Keratinocyte (primary cell): ENCODE measurements at places on chromosomes 11 and 22. TPM values are rescaled to one million over a fixed set of nuclear protein-coding genes. Genes with fewer than 3 reads are reported as not detected.

DNA sequence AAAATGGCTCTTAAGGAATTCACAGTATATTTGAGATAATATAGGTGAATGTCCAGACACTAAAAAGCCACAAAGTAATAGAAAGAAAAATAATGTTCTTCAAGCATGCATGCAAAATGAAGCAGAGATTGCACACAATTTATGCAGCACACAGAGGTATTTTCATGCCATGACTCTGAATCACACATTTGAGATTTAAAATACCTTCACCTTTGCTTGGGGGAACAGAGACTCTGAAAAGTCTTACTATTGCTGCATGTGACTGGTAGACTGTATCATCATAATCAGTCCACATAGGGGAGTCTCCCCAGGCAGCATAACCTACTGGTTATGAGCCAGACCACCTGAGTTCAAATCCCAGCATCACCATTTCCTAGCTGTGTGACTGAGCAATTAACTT is 96.2 kb downstream of the RCN1 start:
- no peak overlapping the region for H3K27ac ChIP-seq
- no peaks in the 10 kb centered on the region for H3K27me3 ChIP-seq
- H3K4me1 ChIP-seq, result no peaks in the 10 kb centered on the region
- no peaks in the 10 kb centered on the region for H3K36me3 ChIP-seq
- no peak overlapping the region for H3K4me3 ChIP-seq

The NRXN2 gene
- polyA plus RNA-seq, result not detected in 3 replicates

- no peak for DNase-seq
- no peak overlapping the region for H3K4me3 ChIP-seq
- no peaks in the 10 kb centered on the region for H3K36me3 ChIP-seq
These were observed 14.6 kb upstream of the PGM2L1 start for GRCh38 chr11:74412733-74413359.

DNA sequence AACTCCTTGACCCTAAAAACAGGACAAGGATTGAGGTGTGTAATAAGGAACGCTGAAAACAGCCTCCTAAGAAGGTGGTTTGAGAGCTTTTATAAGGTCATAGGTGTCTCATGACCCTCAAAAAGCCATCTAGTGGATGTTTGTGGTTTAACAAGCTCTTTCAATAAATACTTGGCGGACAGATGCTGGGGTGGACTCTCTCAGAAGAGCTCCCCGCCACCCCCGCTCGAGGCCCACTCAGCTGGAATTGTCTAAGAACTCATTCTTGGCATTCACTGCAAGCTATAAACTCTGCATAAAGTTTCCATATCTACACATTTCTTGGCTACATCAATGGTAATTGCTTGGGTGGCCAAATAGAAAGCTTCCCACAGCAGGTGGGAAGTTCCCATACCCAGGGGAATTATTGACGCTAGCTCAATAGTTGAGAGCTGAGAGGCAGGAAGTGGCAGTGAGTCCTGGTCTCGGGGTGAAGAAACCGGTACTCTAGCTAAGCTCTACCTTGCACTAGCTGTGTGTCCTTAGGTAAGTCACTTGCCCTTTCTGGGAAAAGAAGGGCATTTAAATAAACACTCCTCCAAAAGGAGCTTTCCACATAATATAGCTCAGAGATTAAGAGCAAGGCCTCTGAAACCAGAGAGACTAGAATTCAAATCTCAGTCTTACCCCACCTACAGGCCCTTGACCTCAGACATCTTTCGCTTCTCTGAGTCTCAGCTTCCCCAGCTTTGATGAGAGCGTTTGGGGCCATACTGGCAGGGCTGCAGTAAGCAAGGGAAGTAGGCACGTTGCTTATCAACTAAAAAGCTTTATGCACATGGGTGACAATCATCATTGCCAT is 6.4 kb downstream of the MS4A15 start:
- no peaks in the 10 kb centered on the region for H3K4me1 ChIP-seq
- no peak overlapping the region for H3K27ac ChIP-seq
- no peaks in the 10 kb centered on the region for H3K36me3 ChIP-seq
- H3K4me3 ChIP-seq, result no peak overlapping the region

The TYR gene
- polyA plus RNA-seq, result 0.03 TPM in 1 of 3 replicates, not detected in the others
